Stimulated activated CD8-positive, alpha-beta memory T cell treated with anti-CD3 and anti-CD28 coated beads, Interleukin-4, amount 100 ng/mL, for 1 hour (primary cell): ENCODE measurements at places on chromosomes 5 and 9.

DNA sequence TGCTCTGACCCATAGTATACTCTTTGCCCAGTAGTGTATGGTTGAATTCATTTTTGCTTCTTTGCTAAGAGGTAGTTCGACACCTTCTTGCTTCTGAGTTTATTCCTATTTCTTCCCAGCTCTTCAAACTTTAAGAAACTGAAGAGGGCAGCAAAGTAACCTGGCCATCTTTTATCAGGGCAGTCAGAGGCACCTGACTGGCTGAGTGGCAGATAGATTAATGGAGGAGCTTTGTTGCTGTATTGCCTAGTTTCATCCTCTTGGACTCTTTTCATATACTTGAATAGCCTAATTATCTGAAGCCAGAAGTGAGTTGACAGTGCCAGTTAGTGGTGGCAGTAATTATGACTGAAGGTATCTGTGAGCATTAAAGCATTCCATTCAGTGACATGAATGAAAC is 82.5 kb downstream of the UHRF2 start:
- no peak for DNase-seq

- no peak for DNase-seq
Observed at GRCh38 chr5:77168161-77168878, 42.2 kb upstream of the PDE8B start.

GRCh38 chr5:170470808-170471404 is 32.9 kb upstream of the KCNIP1 start:
- DNase-seq: no peak

DNA sequence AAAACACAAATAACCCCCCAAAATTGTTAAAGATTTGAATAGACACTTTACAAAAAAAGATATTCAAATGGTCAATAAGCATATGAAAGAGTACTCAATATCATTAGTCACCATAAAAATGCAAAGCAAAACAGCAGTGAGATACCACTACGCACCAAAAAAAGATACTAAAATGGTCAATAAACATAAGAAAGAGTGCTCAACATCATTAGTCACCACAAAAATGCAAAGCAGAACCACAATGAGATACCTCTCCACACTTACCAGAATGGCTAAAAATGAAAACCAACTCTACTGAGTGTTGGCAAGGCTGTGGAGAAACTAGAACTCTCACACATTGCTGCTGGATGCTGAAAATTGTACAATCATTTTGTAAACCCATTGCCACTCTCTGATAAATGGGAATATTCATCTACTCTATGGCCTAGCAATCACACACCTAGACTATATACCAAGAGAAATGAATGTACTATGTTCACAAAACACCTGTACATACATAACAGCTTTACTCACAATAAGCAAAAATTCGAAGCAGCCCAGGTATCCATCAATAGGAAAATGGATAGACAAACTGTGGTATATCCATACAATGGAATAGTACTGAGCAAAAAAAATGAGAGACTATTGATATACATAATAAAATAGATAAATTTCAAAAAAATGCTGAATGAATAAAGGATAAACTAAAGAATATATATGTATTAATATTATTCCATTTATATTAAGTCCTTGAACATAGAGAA is 205.0 kb upstream of the DAPK1 start:
- DNase-seq: no peak

- DNase-seq: no peak
Observed at GRCh38 chr5:53515988-53516387, 35.6 kb downstream of the FST start.

DNA sequence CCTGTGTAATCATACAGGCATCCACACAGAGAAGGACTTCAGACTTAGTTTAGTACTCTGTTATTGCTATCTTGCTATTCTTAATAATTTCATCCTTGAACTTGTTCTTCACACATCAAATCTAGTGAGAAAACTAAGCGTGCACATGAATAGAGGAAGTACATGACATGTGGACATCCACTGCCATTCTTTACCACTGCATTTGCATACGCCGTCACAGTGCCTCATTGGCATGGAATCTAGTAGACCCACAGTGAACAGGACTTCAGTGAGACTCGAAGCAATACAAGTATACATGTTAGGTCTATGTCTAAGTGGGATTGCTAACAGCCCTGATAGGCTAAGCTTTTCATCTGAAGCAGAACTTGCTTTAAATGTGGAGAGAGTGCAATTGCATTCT is 592.1 kb downstream of the TLE4 start:
- no peak for DNase-seq

GRCh38 chr5:178476972-178477754 is 113.0 kb downstream of the COL23A1 start:
- DNase-seq: no peak

DNA sequence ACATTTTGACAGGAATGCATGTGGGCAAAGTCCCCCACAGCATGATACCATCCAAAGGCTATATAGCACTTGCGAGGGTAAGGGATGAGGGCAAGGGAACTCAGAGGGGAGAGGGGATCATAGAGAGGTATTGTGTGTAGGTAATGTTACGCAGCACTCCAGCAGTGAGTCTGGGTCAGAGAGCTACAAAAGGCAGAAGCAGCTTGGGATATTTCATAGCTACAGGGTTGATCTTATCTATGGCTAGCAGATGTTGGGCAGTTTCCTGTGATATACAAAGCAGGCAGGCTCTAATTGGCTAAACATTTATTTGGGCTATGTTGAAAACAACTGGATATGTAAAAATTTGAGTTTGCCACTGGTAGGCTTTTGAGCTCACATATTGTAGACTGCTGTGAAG is 17.8 kb upstream of the SLCO4C1 start:
- DNase-seq: no peak

GRCh38 chr9:126611592-126612325 is 2.0 kb upstream of the LMX1B start:
- peak; percentile 34 for DNase-seq

- DNase-seq: no peak
Observed at GRCh38 chr5:111762895-111763294, 5.9 kb upstream of the NREP start.

DNA sequence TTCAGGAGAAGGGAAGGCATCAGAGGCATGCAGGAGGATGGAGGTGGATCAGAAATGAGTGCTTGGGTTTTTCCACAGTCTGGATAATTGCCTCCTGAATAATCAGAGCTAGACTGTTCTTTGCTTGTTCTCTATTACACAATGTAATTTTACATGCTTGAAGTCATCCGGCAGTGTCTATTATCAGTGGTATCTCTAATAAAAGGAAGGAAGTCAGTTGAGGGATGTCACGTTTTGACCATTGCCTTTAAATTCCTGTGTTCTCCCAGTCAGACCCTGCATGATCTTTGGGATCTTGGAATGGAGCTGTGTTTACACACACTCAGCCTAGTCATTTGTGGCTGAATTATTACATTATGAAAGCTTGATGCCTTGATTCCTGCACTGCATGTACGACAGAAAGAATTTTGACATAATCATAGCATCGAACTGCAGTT is 91.0 kb downstream of the PDE8B start:
- no peak for DNase-seq

GRCh38 chr5:17103461-17103860 is 114.0 kb upstream of the BASP1 start:
- no peak for DNase-seq

- no peak for DNase-seq
Observed at GRCh38 chr9:89165880-89166279, 12.7 kb downstream of the SHC3 start.

DNA sequence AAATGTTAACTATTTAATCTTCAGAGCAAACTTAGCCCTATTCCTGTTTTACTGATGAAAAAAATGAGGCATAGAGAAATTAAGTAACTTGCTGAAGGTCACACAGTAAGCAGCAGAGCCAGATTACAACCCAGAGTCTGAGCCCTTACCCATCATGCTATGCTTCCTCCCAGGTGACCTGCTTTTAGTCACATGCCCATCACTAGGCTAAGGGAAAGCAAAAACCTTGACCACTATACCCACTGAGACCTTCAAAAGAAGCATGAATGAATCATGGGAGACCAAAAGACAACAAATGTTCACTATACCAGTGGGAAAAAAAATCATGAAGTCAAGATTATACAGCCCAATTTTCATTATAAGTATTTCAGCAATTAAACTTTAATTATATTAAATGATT is 5.3 kb upstream of the HAUS6 start:
- no peak for DNase-seq

GRCh38 chr9:14797435-14797834 is 74.9 kb upstream of the CER1 start:
- no peak for DNase-seq

GRCh38 chr9:16414451-16414850 is 456.0 kb downstream of the BNC2 start:
- no peak for DNase-seq

DNA sequence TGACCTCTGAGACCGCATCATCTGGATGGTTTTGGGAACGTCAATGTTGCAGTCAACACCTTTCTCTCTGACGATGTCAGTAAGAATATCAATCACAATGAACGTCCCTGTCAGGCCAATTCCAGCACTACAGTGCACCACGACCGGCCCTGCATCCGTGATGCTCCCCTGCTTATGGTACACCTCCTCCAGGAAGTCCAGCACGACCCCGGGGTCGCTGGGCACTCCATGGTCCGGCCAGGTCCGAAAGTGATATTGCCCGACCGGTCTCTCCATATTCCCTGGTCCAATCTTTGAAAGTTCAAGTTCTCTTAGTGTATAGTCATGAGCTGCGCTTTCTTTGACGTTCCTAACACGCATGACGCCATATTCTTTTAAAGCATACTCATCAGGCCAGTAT is 203.6 kb upstream of the PRDM9 start:
- no peak for DNase-seq

DNA sequence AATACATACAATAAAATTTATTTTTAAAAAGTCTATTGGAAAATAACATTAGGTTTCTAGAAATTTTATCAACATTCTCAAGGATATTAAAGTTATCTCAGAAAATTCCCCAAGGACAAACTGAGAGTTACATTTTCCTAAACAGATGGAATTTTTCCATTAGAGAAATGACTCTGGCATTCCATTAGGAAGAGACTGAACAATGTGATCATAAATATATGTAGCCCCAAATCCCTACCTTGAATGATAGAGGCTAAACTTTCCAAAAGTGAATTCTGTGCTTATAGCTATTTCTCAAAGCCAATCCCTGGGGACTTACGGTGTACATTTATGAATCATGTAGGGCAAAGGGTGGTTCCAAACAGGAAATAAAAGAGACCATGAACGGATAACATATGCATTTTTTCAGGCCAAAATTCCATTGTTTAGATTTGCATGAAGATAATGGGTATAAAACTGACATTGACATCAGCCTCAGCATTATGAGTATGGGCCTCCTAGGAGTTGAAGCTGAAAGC is 1181.0 kb upstream of the DMAC1 start:
- DNase-seq: no peak

GRCh38 chr5:139104577-139105276 is 93.4 kb downstream of the SIL1 start:
- no peak for DNase-seq

DNA sequence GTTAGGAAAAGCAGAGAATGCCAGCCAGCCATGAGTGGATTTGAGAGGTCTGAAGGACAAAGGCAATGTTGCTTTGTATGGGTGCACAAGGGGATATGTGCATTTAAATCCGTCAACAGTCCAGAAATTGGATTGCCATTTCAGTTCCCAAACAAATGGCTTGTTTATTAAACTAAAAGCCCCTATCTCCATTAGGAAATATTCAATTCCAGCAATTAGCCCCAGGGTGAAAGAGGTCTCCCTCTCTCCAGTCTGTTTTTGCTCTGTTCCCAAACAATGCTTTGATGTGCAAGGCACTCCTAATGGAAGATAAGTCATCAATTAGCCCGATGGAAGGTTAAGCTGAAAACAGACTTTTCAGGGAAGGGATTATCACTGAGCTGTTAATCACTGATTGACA is 101.3 kb downstream of the C9orf152 start:
- DNase-seq: no peak

DNA sequence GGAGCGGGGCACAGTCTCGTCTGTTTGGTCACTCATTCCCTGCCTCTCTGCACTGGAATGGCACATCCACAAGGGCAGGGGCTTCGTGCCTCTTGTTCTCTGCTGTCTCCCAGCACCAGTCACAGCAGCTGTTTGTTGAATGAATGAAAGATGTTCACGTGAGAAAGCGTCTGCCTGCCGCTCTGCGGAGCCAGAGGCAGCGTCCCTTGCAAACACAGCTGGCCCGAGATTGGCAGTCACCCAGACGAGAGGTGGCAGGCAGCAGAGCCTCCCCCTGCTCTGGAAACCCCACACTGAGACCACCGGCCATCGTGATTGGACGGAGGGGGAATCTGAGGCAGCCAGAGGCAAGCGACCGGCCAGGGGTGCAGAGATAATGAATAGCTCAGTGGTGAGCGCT is 6.0 kb upstream of the FAM163B start:
- DNase-seq: no peak

- DNase-seq: no peak
Observed at GRCh38 chr9:86660146-86660943, 287.0 kb downstream of the GAS1 start.

DNA sequence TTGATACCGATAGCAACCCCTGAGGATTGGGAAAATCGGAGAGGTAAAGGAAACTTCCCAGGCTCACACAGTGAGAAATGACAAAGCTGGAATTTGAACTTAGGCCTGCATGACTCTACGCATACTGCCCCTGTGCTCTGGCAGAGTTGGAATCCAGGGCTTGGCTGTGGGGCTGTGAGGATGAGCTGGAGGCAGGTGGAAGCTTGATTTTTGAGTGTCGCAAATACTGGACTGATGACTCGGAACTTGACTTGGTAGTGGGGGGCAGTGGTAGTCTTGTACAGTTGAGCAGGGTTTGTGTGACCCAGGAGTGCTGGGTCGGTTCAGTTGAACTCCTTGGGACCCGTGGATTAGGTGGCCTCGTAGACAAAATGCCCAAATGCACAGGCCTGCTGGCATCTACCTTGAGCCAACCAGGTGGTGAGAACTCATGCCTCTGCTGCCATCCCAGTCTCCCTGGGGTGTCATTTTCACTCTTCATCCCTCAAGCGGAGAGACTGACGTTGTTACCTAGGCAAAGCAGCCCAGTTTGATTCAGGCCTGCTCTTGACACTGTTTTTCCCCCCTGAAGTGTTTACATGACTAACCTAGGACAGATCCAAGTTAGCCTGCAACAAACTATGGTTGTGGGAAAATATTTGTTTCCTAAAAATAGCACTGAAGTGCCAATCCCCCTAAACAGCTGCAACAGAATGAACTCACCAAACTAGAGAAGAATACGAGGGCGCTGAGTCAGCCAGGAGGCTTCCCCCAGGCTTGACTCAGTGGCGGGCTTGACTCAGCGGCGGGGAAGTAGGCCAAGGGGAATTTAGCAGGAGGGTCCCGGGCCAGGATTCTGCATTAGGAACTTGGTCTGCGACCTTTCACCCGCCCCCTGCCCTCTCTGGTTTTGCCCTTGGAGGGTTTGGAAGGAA is 45.7 kb upstream of the ORM1 start:
- no peak for DNase-seq

GRCh38 chr5:180367300-180367699 is 14.2 kb upstream of the GFPT2 start:
- DNase-seq: no peak

- DNase-seq: no peak
Observed at GRCh38 chr5:137218896-137219295, 280.2 kb downstream of the SPOCK1 start.

DNA sequence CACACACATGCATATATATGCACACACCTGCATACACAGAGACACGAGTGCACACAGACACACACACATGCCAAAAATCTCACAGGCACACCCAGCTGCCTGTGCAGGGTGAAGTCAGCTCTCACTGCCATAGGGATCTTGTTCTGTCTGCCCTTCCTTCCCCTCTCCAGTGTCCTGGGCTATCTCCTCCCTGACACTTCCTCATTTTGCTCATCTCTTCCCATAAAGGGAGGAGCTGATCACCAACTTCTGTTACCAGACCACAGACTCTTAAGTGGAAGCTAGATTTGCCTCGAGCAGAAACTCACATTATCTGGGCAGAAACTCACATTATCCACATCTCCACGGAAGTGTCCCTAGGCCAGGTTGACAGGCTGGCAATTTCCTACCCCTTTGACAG is 28.7 kb downstream of the LCP2 start:
- DNase-seq: no peak
